Osteocyte (in vitro differentiated cells): ENCODE measurements at places on chromosomes 13 and 19. TPM values are rescaled to one million over a fixed set of nuclear protein-coding genes. Genes with fewer than 3 reads are reported as not detected.

TPTE2 gene
- total RNA-seq = not detected in 2 replicates

- H3K4me3 ChIP-seq = no peak overlapping the region
- no peak for DNase-seq
- no peak overlapping the region for H3K27ac ChIP-seq
- H3K27me3 ChIP-seq = no peaks in the 10 kb centered on the region
These were observed 64.3 kb downstream of the SPRY2 start for GRCh38 chr13:80276371-80277289.

DNA sequence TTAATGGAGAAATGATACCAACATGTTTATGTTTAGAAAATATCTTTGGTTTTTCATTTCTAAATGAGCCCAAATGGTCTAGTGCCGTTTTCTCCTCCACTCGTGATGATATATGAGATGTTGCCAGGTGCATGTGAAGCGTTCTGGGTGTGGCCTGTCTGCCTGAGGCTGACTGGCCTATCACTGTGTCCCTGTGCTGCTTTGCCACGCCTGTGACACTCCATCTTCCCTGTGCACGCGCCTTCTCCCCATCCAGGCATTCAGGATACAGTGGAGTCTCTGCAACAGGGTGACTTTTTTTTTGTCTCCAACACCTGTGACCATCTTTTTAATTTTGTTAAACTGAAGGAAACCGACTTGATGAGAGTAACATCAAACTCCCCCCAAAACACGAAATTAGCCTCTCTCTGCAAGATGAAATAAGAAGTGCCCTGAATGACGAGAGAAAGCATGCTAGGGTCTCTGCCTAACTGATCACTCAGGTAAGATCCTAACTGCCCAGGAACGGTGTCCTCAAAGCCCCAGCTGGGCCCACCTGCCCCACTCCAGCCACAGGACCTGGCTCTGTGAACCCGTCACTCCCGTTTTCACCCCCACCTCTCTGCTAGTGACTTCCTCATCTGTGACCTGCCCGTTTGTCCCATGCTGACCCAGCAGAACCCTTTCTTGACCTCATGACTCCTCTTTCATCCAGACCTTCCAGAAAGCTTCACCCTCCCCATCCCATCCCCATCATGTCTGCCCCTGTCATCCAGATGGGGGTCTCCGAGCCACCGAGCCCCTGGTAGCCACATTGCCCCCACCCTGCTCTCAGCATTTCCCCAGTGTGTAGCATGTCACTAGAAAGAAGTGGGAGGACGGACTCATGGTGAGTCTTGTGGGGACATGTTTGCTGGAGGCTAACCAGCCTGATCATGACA, 33.2 kb upstream of the TFDP1 start:
- H3K4me1 ChIP-seq = peaks cover 8% of the 10 kb centered on the region
- DNase-seq = peak; percentile 62
- H3K4me3 ChIP-seq = no peak overlapping the region
- no peak overlapping the region for H3K27ac ChIP-seq

DNA sequence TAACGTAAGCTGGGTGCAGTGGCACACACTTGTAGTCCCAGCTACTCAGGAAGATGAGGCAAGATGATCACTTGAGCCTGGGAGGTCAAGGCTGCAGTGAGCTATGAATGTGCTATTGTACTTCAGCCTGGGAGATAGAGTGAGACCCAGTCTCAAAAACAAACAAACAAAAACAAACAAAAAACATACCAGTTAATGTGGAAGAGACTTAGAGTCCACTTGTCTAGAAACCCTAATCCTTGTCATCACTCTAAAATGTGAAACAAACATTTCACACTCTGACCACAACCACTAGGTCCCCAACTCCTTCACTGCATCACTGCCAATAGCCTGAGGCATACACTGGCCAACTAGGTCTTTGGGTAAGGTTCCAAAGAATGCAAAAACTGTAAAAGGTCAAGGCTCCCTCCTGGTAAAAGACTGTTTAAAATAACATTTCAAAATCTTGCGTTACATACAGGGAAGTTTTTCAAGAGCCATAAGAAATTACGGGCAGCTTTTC, 28.6 kb upstream of the CYP2B6 start:
- no peak for DNase-seq
- peak overlapping the region; percentile 5 for H3K27ac ChIP-seq
- H3K36me3 ChIP-seq = no peaks in the 10 kb centered on the region
- peaks cover 9% of the 10 kb centered on the region for H3K27me3 ChIP-seq

BRSK1 gene
- total RNA-seq = 18.0 and 23.9 TPM in 2 replicates

GRCh38 chr13:110593430-110594130, 21.8 kb upstream of the NAXD start:
- H3K4me3 ChIP-seq = no peak overlapping the region
- H3K27ac ChIP-seq = no peak overlapping the region
- no peaks in the 10 kb centered on the region for H3K36me3 ChIP-seq
- peaks cover 34% of the 10 kb centered on the region for H3K4me1 ChIP-seq

DNA sequence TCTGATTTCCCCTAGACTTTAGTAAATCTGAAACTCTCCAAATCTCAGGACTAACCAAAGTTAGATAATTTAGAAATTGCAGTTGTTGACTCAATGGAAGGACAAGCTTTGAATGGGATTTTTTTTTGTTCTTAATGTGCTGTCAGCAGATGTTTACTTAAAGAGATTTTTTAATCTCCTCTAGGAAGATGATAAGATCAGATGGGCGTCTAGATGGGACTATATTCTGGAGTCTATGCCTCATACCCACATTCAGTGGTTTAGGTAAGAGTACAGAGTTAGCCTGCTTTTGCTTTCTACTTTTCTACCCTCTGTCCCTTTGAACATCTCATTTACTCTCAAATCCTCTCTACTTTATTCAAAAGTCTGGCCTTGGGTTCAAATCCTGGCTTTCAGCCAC, 39.3 kb downstream of the TM9SF2 start:
- peaks cover 45% of the 10 kb centered on the region for H3K36me3 ChIP-seq
- no peaks in the 10 kb centered on the region for H3K4me1 ChIP-seq
- H3K27me3 ChIP-seq = no peaks in the 10 kb centered on the region
- H3K27ac ChIP-seq = no peak overlapping the region
- H3K4me3 ChIP-seq = no peak overlapping the region
